GM04503 (cell line): ENCODE measurements at places on chromosomes 6 and 20.

GRCh38 chr6:119346450-119346849 lies 3.1 kb downstream of the MAN1A1 start:
- DNase-seq, result no peak

- no peak for DNase-seq
These were observed 31.4 kb upstream of the TRIM26 start for GRCh38 chr6:30244560-30244959.

GRCh38 chr20:24535941-24536730 lies 66.7 kb downstream of the SYNDIG1 start:
- no peak for DNase-seq

DNA sequence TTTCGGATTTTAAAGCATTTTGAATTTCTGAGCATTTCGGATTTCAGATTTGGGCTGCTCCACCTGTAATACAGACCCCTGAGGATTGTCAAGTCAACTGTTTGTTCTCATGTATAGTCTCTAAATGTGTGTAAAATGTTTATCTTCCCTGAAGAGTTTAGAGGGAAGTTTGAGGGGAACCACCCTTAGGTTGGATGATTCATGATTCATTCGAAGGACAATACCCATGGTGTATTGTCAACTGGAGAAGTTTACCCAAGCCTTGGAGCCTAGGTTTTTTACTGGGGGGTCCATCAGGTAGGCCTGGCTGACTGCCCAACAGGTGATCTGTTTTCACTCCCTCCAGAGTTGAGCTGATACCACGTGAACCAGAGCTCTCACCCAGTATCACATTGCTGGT lies 18.9 kb downstream of the GSTA4 start:
- no peak for DNase-seq

DNA sequence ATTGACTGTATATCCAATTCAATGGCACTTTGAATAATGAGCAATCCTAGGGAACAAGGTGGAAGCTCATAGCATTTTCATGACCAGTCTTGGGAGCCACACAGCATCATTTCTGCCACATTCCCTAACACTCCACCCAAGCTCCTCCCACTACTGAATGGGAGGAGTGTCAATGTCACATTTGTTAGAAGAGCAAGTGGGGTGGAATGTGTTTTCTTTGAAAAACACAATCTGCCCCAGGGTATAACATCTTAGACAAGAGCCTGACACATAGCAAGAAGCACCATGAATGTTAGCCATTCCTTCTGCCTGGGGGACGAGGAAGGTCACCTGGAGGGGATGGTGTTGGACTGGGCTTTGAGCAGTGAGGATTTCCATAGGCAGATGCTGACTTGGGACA lies 258.3 kb upstream of the PMEPA1 start:
- DNase-seq, result no peak

DNA sequence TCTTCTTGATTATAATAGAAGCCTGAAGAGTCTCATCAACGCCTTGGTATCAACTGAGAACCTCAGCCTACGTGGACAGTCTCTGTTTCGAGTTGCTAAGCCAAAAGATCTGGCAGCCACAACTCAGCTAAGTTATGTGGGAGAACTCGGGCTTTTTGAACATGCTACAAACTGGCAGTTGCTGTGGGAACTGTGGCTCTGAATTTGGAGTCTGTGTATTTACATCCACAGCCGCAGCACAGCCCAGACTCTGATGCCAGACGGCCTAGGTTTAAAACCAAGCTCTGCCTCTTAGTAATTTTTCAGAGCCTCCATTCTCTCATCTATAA lies 35.8 kb downstream of the RIPOR2 start:
- no peak for DNase-seq

GRCh38 chr6:37298958-37299357 lies 41.0 kb upstream of the TMEM217 start:
- no peak for DNase-seq

DNA sequence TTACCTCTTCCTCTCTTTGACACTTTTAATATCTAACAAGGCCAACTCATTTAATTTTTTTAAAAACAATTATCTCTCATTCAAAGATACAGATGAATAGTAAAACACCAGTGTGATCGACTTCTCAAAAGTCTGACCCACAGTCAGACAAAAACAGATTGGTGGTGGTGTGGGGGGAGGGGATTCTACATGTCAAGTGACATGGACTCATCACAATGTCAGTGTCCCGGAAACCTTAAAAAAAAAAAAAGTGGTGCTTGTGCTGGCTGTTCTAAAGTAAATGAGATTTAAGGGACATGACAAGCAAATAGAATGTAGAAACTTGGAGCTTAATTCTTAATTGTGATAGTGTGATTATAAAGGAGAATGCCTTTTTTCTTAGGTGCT lies 16.3 kb upstream of the RFPL4B start:
- DNase-seq, result no peak

- DNase-seq, result no peak
These were observed 55.7 kb downstream of the TXLNB start for GRCh38 chr6:139236105-139236504.

GRCh38 chr6:130216620-130217019 lies 6.1 kb downstream of the SAMD3 start:
- no peak for DNase-seq

DNA sequence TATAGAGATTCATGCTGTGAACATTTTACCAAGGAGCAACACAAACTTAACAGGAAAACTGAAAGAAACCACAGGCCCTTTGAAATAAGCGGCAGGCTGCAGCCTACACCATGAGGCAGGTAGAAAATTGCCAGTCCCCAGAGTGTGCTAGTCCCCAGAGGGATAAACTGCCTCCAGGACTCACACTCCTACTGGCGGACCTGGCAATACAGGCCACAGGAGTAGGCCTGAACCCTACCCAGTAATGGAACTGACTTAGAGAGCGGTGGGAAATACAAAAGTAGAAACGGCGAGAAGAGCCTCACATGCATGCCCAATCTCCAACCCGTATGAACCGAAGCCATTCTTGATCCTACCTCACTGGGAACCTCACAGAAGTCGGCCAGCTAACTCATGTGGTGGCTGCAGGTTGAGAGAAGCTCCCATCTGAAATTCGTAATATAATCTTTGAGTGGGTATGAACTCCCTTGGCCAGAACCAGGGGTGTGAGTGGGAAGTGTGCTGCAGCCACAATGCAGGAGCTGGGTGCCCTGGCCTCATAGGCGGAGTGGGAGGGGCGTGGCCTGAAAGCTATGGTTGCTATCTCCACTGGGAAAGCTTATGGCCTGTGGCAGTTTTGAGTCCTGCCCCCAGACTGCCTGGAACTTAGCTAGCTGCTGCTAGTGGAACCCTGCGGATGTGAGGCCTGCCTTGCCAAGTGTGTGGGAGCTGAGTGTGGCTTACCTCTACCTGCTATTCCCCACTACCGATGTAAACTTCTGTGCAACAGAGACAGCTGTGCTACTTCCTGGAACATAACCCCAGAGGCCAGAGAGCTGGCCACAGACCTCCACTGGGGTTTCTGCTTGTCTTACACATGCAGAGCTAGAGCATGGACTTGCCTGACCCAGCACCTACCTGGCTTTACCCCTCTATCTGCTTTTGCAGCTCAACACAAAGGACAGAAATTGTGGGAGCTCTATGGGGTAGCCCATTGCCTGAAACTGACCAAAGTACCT lies 146.5 kb upstream of the COL21A1 start:
- DNase-seq, result no peak

- DNase-seq, result no peak
These were observed 2.0 kb downstream of the ATXN1 start for GRCh38 chr6:16759181-16759645.

DNA sequence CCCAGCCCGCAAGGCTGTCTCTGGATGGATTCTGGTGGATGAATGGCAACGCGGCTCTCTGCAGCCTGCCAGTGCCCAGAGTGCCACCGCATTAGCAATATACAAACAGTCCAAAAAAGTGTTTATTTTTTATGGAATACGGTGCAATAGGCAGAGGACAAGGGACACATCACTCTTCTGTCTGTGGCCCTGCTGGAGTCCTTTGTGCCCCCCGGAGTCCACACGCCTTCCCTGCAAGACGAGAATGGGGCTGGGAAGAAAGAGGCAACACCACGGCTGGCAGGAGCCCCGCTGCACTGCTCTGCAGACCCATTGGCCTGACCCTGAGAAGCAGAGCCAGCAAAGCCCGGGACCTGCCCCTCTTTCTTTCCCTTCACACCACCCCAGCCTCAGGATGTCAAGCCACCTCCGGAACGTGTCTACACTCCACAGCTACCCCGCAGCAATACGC lies 196.3 kb downstream of the SYNDIG1 start:
- no peak for DNase-seq

GRCh38 chr6:133583907-133584427 lies 304.9 kb upstream of the TCF21 start:
- DNase-seq, result no peak

DNA sequence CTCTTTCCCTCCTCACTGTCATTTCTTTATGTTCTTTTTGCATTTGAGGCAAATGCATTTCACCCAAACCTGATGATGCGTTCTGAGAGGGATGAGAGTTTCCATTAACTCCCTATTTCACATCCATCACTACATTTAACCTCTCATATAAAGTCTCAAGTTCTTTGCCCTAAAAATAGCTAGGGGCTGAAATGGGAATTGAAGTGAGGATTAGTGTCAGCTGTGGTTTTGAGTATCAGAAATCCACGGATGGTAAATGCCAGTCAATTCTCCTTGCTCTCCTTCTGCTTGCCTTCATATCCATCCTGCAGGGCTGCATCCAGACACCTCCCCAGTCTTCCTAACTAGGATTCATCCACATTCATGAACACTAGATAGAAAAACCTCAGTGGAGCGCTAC lies 10.0 kb upstream of the DTNBP1 start:
- no peak for DNase-seq

- no peak for DNase-seq
These were observed 580.0 kb downstream of the QKI start for GRCh38 chr6:163994566-163994965.

- DNase-seq, result no peak
These were observed 79.8 kb downstream of the RTN4IP1 start for GRCh38 chr6:106549521-106549920.

GRCh38 chr6:15949982-15950381 lies 178.9 kb upstream of the MYLIP start:
- DNase-seq, result no peak

DNA sequence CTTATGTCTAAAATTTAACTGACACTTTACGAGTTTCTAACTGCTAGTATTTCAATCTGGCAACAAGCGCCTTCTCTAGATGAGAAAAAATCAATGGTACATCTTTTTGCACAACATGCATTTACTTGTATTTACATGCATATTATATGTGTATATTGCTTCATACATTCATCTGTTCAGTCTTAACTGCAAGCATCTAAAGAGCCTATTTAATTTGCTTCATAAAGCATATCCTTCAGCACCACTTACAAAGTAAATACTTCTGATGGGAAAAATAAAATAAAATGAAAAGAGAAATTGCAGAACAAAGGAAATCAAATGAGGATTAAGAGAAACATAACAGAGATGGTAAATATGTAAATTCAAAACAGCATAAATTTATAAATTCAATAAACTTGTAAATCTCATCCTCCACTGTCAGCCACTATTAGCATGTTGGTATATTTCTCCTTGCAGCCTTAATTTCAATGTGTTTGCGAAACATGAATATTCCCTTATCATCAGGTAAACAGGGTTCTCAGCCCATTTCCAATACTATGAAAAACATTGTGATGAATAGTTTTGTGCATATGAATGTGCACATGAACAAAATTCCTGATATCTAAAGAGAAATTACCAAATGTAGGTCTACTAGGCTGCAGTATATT lies 332.5 kb upstream of the RUNX2 start:
- no peak for DNase-seq

DNA sequence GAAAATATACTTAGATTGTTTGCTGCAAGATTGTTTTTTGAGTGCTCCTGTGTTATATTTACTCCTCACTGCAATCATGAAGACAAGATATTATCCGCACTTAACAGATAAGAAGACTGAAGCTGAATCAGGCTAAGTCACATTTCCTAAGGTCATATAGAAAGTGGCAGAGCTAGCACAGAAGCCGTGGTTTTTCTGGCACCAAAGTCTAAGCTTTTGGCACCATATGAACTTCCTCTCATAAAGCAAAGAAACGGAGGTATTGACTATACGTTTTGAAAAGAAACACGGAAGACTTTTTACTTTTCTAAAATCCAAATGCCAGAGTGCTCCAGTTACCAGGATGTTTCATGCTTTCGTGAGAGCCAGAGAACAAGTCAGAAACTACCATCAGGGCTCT lies 9.3 kb upstream of the DTD1 start:
- DNase-seq, result no peak

GRCh38 chr6:18712595-18712994 lies 325.4 kb downstream of the RNF144B start:
- DNase-seq, result no peak

GRCh38 chr6:118644007-118644406 lies 7.4 kb downstream of the CEP85L start:
- no peak for DNase-seq

DNA sequence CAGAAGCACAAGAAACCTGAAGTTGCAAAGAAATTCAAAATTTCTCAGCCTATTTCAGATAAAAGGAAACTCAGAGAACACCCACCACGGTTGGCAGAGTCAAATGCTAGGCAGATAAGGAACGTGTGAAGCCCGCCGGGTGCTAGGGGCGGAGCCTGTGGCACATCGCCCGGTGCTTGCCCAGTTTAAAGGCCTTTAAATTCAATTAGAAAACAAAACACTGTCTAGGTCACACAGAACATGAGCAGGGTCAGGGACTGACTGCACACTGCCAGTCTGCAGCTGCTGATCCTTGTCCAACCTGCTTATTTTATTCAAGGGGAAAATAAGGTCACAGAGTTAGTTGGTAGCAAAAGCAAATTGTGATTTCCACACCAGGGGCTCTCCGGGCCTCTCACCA lies 75.8 kb downstream of the PSMG4 start:
- no peak for DNase-seq

GRCh38 chr6:160435935-160436334 lies 87.8 kb downstream of the SLC22A3 start:
- no peak for DNase-seq

GRCh38 chr6:36692220-36692619 lies 5.4 kb upstream of the RAB44 start:
- DNase-seq, result no peak

GRCh38 chr6:158605266-158605878 lies 39.2 kb downstream of the DYNLT1 start:
- DNase-seq, result peak; percentile 34

GRCh38 chr6:144741659-144742058 lies 456.5 kb downstream of the UTRN start:
- no peak for DNase-seq

DNA sequence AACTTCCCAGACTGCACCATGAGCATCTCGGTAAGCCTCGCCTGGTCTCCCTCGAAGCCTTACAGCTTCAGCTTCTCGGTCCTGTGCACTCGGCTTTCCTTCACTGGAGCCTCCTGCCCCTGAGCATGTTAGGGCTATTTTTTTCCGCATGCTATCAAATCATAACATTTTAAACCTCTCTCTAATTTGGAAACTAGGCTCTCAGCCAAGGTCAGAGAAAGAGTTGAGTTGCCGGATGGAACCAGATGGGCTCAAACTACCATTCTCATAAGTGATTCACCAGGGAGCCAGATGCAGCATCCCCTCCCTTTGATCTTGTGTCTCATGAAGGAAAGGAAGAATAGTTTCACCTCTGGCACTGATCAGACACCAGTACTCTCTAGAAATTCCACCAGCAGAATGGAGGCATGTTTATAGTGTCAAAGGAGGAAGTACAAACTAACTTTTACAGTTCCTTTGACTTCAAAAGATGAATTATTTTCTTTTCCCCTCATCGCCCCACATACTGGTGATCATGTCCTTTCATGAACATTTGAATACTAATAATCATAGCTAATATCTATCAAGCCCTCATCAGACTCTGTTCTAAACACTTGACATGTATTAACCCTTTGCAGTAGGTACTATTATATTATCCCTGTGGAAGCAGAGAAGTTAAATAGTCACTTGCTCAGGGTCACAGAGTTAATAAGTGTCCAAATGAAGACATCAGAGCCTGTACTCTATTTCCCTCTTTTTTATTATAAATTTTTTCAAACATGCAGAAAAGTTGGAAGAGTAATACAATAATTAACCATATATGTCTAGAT lies 46.7 kb downstream of the MAP1LC3A start:
- DNase-seq, result peak; percentile 26
